ENCODE measurements at places on chromosomes 13 and 19. TPM values are rescaled to one million over a fixed set of nuclear protein-coding genes. Genes with fewer than 3 reads are reported as not detected.

The MTIF3 gene
- total RNA-seq: 38.2 TPM

- no peaks in the 10 kb centered on the region for H3K27me3 ChIP-seq
- no peak overlapping the region for H3K27ac ChIP-seq
- no peaks in the 10 kb centered on the region for H3K36me3 ChIP-seq
- no peak for DNase-seq
These were observed 97.1 kb downstream of the CYSLTR2 start for GRCh38 chr13:48750588-48751383.

DNA sequence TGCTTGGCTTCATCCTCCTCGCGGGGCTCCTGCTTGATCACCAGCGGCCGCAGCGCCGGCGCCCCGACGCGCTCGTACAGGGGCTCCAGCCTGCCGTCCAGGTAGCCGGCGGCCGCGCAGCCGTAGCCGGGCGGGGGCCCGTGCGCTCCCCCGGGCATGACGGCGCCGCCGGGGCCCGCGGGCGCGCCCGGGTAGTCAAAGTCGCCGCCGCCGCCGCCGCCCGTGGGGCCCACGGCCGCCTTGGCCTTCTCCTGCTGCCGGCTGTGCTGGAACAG is 497 bp downstream of the CEBPA start:
- no peaks in the 10 kb centered on the region for H3K36me3 ChIP-seq
- H3K27ac ChIP-seq: no peak overlapping the region
- DNase-seq: no peak
- peak overlapping the region; percentile 70 for H3K4me3 ChIP-seq
- peaks cover 8% of the 10 kb centered on the region for H3K4me1 ChIP-seq
- no peaks in the 10 kb centered on the region for H3K27me3 ChIP-seq

DNA sequence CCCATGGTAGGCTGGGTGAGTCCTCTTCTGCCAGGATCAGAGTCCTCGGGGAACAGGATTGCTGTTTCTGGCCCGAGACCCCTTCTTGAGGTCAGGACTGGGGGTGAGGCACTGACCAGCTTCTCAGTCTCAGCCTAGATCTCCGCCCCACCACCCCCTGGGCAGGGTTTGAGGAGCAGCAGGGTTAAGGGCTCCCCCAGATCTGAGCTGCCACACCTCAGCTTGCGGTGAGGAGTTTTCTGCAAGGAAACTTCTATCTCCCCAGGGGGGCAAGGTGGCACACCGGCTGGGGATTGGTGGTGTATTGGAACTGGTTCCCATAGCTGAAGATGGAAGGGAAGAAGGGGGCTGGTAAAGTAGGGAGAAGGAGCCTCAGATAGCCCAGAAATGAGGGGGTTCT is 19.5 kb downstream of the CHST8 start:
- H3K36me3 ChIP-seq: no peaks in the 10 kb centered on the region
- no peak for DNase-seq
- no peaks in the 10 kb centered on the region for H3K4me1 ChIP-seq
- no peak overlapping the region for H3K27ac ChIP-seq
- H3K27me3 ChIP-seq: no peaks in the 10 kb centered on the region
- H3K4me3 ChIP-seq: no peak overlapping the region

The KLHL26 gene
- 1.1 TPM for total RNA-seq

- no peaks in the 10 kb centered on the region for H3K36me3 ChIP-seq
- H3K4me3 ChIP-seq: no peak overlapping the region
- H3K4me1 ChIP-seq: no peaks in the 10 kb centered on the region
These were observed 21.2 kb downstream of the ZNF578 start for GRCh38 chr19:52474351-52475127.

The IFNL3 gene
- not detected for total RNA-seq

The ZNF738 gene
- total RNA-seq: 48.3 TPM

DNA sequence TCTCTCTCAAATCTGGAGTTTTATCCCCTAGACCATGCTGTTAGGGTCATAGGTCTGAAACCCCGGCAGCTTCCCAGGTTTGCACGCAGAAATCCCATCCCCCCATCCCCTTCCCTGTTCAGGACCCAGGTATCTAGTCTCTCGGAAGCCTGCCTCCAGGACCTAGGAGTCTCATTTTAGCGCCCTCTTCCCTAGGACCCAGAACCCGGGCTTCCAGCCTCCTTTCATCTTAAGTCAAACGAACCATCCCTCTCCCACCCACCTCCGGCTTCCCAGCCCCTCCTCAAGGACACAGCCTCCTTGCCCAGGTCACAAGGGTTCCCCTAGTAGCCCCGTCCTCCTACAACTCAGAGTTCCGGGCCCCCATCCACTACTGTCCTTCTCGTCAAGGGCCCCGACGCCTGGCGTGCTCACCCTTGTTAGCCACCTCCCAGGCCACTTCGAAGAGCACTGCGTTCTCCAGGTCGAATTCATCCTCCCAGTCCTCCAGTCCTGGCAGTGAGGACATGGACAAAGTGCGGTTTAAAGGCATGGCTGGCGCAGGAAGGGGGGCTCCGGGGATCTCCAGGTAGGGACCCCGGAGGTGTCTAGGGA is 431 bp downstream of the GYS1 start:
- peak overlapping the region; percentile 63 for H3K4me3 ChIP-seq
- no peak for DNase-seq
- H3K27ac ChIP-seq: peak overlapping the region; percentile 54
- H3K36me3 ChIP-seq: peaks cover 10% of the 10 kb centered on the region
- no peaks in the 10 kb centered on the region for H3K27me3 ChIP-seq

The CKM gene
- 3.9 TPM for total RNA-seq

GRCh38 chr19:27865927-27866777 is 1346.8 kb downstream of the UQCRFS1 start:
- H3K36me3 ChIP-seq: no peaks in the 10 kb centered on the region
- no peak for DNase-seq
- no peaks in the 10 kb centered on the region for H3K4me1 ChIP-seq
- H3K4me3 ChIP-seq: no peak overlapping the region
- H3K27me3 ChIP-seq: no peaks in the 10 kb centered on the region
- no peak overlapping the region for H3K27ac ChIP-seq

The ARHGAP45 gene
- 2.9 TPM for total RNA-seq

DNA sequence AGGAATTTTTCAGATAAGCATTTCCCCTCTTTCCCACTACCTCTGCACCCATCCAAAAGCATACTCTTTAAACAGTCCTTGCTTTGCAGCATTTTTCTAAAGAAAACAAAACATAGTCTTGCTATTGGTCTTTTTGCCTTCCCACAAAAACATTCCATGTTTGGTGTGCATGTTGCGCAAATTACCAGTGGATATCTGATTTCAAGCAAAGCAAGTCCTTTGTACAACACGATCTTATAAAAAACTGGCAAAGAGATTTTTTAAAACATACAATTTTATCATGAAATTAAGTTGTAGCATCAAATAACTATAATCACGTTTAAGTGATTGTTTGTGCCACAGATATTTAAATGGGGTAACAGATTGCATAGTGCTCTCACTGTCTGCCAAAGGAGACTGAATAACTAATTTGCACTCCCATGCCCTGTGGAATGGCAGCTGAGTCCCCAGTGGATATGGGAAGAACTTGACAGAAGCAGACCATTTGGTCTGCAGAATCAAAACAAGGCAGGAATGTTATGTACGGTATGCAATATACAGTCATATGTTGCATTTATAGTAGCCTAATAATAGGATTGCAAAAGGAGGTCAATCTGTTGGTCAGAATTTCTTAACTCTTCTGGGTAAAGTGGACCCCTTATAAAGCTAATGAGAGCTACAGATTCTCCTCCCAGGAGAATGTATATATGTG is 285.7 kb downstream of the TBC1D4 start:
- DNase-seq: no peak
- no peak overlapping the region for H3K27ac ChIP-seq
- no peak overlapping the region for H3K4me3 ChIP-seq
- no peaks in the 10 kb centered on the region for H3K4me1 ChIP-seq
- no peaks in the 10 kb centered on the region for H3K36me3 ChIP-seq

The CACNA1A gene
- total RNA-seq: not detected
